Stimulated activated naive CD4-positive, alpha-beta T cell (primary cell): ENCODE measurements at places on chromosomes 7 and 10.

GRCh38 chr10:106436123-106436715 lies 728.3 kb downstream of the SORCS1 start:
- DNase-seq: no peak

DNA sequence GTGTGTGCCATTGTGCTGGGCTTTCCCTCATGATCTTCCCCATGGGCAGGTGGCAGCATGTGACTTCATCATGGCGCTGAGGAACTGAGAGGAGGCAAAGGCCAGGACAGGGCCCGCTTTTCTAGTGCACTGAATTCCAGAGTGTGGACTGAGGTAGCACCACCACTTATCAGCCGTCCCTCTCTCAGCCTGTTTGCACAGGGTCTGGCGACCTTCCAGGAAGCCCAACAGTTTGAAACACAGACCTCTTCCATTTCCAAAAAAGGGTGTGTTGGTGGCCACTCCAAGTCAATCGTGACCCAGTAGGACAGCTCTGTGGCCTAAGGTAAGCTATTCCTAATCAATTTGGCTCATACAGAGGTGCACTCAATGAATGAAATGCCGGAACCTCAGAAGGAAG lies 4.4 kb downstream of the DNAJC30 start:
- no peak for DNase-seq

GRCh38 chr10:68032113-68032512 lies 43.0 kb downstream of the HERC4 start:
- DNase-seq: no peak

DNA sequence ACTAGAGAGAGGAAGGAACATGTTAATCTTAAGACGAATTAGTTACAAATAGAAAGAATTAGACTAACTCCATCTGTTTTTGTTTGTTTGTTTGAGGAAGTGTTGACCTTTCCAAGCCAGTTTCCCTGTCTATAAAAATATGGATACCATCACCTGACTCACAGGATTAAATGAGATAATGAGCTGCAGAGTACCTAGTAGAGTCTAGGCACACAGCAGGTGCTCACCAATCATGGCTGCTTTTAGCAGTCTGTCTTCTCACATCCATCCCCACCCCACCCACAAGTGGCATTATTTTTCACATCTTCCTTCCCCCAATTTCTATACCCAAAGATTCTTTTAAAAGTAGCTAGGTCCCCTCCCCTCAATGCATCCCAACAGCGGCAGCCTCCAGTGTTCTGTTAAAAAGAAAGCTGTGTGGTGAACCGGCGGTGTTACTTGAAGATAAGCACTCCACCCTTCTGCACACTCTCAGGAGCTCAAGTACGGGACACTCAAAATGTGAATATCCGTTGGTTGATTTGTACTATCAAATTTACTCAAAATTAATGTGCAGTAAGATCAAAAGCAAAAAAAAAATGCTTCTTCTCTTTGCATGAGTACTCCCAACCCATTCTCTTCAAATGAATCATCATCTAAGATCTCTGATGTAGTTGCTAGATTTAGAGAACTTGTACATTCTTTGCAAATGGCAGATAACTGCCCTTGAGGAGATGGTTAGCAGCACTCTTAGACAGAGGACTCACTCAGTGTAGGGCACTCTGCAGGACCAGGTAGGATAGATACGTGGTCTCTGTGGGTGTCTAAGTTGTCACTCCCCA lies 145.4 kb upstream of the ASAH2 start:
- no peak for DNase-seq

DNA sequence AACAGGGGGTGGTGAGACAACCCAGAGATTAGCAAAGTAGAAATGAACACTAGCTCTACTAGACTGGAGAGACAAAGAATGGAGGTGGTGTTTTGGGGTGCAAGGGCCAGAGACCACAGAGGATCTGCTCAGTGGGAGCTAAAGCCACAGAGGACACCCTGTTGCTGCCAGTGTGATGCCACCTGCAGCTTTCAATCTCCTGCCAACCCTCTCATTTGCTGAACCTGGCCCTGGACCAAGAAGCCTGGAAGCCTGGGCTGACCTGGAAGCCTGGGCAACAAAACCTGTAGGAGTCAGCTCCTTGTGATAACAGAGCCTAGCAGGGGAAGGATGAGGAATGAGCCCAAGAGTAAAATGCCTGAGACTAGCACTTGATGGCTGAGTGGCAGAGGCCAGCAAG lies 81.1 kb upstream of the ADO start:
- no peak for DNase-seq

GRCh38 chr7:7654964-7655715 lies 14.6 kb downstream of the UMAD1 start:
- no peak for DNase-seq

GRCh38 chr10:118835682-118836326 lies 81.0 kb upstream of the CACUL1 start:
- DNase-seq: no peak

DNA sequence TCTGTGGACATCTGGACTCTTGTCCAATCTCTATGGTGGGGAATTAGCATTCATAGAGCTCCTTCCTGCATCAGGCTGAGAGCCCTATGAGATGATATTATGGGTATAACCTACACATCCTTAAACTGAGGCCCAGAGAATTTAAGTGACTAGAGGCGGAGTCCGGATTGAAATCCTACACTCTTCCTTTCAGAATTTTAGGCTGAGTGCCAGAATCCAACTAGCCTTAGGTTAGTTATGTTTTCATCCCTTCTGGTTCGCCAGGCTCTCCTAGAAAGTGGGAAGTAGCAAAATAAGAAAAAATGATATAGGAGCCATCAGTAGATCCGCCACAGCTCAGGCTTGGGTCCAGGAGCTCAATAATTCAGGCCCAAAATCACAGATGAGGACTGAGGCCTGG lies 212.5 kb downstream of the GLI3 start:
- no peak for DNase-seq

GRCh38 chr7:50774319-50774718 lies 8.4 kb downstream of the GRB10 start:
- no peak for DNase-seq

DNA sequence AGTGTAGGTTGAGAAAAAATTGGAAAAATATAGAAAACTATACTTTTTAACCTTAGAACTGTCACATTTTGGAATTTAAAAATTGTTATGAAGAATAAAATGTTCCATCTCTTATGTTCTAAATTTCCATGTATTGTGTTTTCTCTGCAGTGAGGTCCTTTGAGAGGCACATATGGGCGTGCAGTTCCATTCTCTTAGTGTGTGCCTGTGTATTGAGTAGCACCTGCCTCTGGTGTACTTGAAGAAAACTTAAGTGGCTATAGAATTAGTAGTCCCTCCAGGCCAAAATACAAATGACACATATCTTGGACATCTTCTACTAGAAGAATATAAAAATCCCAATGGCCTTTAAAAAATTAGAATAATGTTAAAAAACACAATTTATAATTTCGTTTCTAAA lies 149.2 kb downstream of the BICC1 start:
- DNase-seq: no peak

GRCh38 chr7:39510864-39511354 lies 55.3 kb upstream of the YAE1 start:
- no peak for DNase-seq

GRCh38 chr7:137664846-137665245 lies 181.9 kb downstream of the DGKI start:
- DNase-seq: no peak

- DNase-seq: no peak
Observed at GRCh38 chr7:103857435-103857834, 132.0 kb downstream of the RELN start.

GRCh38 chr7:54722026-54722425 lies 37.0 kb downstream of the SEC61G start:
- no peak for DNase-seq

DNA sequence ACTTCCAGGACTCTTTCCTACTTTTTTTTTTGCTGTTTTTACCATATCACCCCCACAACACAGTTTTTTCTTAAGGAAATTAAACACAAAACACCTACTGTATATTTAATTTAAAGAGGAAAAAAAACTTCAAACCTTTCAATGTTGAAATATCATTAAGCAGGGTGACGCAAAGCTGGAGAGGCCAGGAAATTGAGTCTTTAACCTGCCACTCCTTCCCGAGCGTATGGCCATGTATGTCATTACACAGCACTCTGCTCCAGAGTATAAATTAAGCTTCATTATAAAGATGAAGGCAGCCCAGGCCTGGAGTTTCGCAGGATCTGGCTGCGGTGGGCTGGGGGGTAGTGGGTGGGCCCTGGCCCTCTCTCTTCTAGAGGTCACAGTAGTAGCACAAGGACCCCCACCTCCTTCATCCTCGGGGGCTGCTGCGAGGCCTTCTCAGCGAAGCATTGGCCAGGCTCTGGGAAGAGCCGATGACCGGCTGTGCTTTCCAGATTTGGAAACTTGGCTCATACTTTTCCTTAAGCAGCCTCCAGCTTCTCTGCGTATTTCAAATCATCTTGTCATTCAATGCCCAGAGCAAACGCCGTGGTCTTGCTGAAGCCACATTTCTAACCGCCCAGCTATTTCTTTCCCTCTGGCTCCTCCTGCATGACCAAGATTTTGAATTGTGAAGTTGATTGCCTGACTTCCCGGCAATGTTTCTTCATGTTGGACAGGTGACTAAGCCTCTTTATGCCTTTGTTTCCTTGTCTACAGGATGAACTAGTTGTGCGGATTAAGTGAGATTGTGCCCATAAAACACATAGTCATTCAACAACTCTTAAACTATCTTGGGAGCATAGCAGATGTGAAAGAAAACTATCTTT lies 765.1 kb downstream of the SUGCT start:
- no peak for DNase-seq
